ENCODE measurements at places on chromosomes 6 and 20.

DNA sequence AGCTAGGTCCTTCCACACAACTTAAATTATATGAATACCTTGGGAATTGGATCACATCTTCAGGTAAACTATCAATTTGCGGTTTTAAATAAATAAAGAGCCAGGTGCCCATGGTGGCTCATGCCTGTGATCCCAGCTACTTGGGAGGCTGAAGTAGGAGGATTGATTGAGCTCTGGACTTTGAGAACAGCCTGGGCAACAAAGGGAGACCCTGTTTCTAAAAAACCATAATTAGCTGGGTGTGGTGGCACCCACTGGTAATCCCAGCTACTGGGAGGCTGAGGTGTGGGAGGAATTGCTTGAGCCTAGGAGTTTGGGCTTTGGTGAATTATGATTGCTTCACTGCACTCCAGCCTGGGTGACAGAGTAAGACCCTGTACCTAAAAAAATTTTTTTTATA lies 3.4 kb downstream of the GMNN start:
- no peak for DNase-seq

DNA sequence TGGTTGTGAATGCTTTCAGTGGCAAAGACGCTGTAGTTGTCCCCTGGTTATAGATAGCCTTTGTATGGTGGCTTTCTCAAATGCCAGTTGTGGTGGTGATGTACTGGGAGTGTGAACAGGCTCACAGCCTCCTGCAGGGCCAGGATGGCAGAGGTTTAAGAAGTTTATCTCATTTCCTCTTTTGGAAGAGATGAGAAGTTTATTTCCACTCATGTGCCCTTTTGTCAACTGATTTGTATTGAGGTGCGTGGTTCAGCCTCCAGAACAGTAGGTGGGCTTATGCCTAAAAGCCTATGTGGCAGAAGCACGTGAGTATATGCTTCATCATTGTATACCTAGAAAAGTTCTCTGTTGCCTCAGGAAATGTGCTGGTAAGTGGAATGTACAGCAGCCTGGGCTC lies 13.7 kb upstream of the ZFP57 start:
- no peak for DNase-seq

DNA sequence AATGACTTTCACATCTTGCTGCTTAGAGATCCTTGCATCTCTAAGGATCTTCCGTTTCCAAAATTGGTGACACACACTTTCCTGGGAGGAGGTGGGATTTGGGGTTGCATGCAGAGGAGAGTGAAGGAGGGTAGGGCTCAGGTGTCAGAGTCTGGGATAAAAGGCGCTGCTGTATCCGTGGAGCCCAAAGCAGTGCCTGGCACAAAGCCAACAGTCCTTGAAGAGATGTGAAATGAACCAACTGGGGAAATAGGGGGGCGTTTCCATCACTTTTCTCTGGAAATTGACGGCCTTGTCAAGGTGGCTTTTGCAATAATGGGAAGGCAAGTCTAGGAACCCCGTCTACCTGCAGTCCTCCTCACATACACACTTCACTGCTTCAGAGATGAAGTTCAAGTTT lies 59.5 kb upstream of the NELFCD start:
- DNase-seq: no peak

- DNase-seq: no peak
Measured at GRCh38 chr6:128686084-128686483, 165.7 kb upstream of the PTPRK start.
